CD8-positive, alpha-beta memory T cell (primary cell): ENCODE measurements at places on chromosomes 12 and 14. TPM values are rescaled to one million over a fixed set of nuclear protein-coding genes. Genes with fewer than 3 reads are reported as not detected.

The RHOJ gene
- not detected for polyA plus RNA-seq

The CIDEB gene
- 27.5 TPM for polyA plus RNA-seq

The LBHD2 gene
- polyA plus RNA-seq = not detected

The SMIM41 gene
- polyA plus RNA-seq = not detected

The SSTR1 gene
- not detected for polyA plus RNA-seq

The TCL1B gene
- not detected for polyA plus RNA-seq

The KCNC2 gene
- not detected for polyA plus RNA-seq

The CLEC4C gene
- not detected for polyA plus RNA-seq

The ASCL1 gene
- polyA plus RNA-seq = not detected

The ADAMTS20 gene
- polyA plus RNA-seq = not detected
